ENCODE measurements at places on chromosomes 1 and 21. TPM values are rescaled to one million over a fixed set of nuclear protein-coding genes. Genes with fewer than 3 reads are reported as not detected.

The KRTAP7-1 gene
- total RNA-seq: not detected

The TNNI3K gene
- total RNA-seq: not detected

The CELA3B gene
- not detected for total RNA-seq

The GRHL3 gene
- not detected for total RNA-seq

- no peaks in the 10 kb centered on the region for H3K27me3 ChIP-seq
- no peak overlapping the region for H3K4me3 ChIP-seq
- H3K4me1 ChIP-seq: peaks cover 13% of the 10 kb centered on the region
- DNase-seq: no peak
Observed at GRCh38 chr1:235763962-235764361, 102.7 kb downstream of the LYST start.

DNA sequence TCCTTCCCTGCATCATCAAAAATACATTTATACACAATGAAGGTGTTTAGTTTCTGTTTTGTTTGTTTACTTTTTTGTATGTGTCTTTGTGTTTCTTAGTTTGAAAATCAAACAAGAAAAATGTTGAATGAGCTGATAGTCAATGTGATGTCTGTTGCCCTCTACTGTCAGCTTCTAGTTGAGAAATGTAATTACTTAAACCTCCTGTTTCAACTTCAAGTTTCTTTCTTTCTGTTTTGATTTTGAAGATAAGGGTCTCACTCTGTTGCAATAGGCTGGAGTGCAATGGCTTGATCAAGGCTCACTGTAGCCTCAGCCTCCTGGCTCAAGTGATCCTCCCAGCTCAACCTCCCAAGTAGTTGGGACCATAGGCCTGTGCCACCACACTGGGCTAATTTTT is 37.5 kb downstream of the SPTA1 start:
- H3K4me1 ChIP-seq: peaks cover 7% of the 10 kb centered on the region
- no peaks in the 10 kb centered on the region for H3K36me3 ChIP-seq
- no peak overlapping the region for H3K4me3 ChIP-seq
- no peak overlapping the region for H3K27ac ChIP-seq
- peaks cover 5% of the 10 kb centered on the region for H3K27me3 ChIP-seq
- DNase-seq: no peak

DNA sequence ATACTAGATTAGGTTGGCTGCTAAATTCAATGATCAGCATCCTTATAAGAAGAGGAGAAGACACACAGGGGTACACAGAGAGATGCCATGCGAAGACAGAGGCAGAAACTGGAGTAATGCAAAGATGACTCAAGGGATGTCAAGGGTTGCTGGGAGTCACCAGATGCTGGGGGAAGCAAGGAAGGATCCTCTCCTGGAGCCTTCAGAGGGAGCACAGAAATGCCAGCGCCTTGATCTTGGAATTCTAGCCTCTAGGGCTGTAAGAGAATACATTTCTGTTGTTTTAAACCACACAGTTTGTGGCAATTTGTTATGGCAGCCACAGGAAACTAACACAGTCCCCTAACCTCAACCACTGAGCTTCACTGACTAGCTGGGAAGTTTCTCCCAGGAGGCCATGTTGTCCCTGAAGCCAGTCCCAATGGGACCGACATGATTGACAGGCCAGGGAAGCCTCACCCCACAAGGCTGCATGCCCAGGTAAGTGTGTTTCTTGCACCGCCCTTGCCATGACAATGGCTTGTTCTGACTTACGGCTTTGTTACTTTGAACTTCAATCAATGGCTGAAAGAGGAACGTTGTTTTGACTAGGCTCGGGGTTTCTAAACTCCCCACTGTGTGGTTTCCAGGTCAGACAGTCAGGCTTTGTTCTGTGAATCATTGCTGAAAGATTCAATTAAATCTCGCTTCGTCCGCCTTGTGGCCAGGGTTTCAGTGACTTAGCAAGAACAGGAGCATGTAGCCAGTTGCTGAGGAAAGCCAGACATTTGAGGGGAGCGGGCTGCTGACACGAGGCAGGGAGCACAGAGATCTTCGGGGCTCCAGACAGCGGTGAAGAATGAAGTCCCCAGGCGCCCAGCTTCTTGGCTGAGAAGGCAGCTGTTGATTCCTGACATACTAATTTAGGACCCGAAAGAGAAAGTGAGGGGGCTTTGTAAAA is 62.3 kb downstream of the RUNX1 start:
- H3K27ac ChIP-seq: peak overlapping the region; percentile 95
- peak overlapping the region; percentile 73 for H3K4me3 ChIP-seq
- peaks cover 11% of the 10 kb centered on the region for H3K36me3 ChIP-seq

GRCh38 chr1:222278501-222278900 is 269.4 kb downstream of the HHIPL2 start:
- H3K27ac ChIP-seq: no peak overlapping the region
- no peaks in the 10 kb centered on the region for H3K27me3 ChIP-seq
- H3K36me3 ChIP-seq: no peaks in the 10 kb centered on the region
- no peak for DNase-seq
- no peaks in the 10 kb centered on the region for H3K4me1 ChIP-seq

- no peak for DNase-seq
- H3K4me3 ChIP-seq: no peak overlapping the region
- no peaks in the 10 kb centered on the region for H3K4me1 ChIP-seq
- H3K27me3 ChIP-seq: no peaks in the 10 kb centered on the region
- H3K27ac ChIP-seq: no peak overlapping the region
Observed at GRCh38 chr1:119114786-119115185, 25.7 kb downstream of the WARS2 start.

DNA sequence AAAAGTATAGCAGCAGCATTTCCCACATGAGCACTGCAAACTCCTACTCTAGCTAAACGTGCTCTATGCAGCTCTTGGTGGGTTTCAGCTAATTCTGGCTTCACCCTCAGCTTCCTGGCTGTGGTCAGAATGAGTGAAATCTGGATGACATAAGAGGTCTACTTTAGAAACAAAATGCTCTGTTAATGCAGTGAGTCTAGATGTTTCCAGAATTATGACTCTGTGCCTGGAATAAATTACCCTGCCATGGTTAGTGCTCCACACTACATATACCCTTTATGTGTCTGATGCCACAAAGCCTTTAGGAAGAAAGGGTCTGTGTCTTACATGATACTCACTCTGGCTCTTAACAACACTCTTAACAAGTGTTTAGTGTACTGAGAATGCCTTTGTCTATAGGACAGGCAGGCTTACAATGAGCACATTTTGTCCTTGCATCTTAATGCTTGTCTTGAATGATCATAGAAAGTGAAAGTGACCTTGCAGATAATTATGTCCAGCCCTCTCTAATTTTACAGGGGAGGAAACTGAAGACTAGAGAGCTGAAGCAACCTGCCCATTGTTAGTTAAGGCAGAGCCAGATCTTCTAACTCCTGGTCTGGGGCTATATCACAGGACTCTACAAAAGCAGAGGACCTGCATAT is 9.2 kb downstream of the S100A10 start:
- peaks cover 56% of the 10 kb centered on the region for H3K4me1 ChIP-seq
- H3K27ac ChIP-seq: peak overlapping the region; percentile 93
- no peaks in the 10 kb centered on the region for H3K27me3 ChIP-seq
- peak; percentile 61 for DNase-seq
- H3K36me3 ChIP-seq: peaks cover 71% of the 10 kb centered on the region
